Activated T-cell treated with anti-CD3 and anti-CD28 coated beads for 48 hours (primary cell): ENCODE measurements at places on chromosomes 6 and 20.

- DNase-seq, result no peak
Observed at GRCh38 chr20:18983796-18984195, 170.2 kb downstream of the SCP2D1 start.

- DNase-seq, result no peak
Observed at GRCh38 chr6:126066053-126067048, 80.0 kb downstream of the TRMT11 start.

GRCh38 chr6:63805808-63806572 lies 170.4 kb downstream of the PHF3 start:
- DNase-seq, result no peak

DNA sequence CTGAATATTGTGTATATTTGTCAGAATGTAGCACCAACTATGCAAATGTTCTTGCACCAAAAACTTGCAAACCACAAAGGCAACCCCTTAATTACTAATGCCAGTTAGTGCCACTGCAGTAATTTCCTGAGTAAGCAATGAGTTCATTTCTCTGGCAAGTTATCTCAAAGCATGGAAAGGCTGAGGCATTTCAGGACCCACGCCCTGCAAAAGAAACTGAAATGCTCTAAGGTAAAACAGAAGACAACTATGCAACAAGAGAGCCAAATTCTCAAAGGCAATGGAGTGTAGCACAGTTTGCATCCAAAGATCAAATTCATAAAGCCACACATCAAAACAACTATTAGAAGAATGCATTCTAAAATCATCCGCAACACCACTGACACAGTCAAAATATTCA lies 994.4 kb downstream of the EYS start:
- DNase-seq, result no peak

GRCh38 chr20:56465997-56466396 lies 2.4 kb upstream of the RTF2 start:
- no peak for DNase-seq

DNA sequence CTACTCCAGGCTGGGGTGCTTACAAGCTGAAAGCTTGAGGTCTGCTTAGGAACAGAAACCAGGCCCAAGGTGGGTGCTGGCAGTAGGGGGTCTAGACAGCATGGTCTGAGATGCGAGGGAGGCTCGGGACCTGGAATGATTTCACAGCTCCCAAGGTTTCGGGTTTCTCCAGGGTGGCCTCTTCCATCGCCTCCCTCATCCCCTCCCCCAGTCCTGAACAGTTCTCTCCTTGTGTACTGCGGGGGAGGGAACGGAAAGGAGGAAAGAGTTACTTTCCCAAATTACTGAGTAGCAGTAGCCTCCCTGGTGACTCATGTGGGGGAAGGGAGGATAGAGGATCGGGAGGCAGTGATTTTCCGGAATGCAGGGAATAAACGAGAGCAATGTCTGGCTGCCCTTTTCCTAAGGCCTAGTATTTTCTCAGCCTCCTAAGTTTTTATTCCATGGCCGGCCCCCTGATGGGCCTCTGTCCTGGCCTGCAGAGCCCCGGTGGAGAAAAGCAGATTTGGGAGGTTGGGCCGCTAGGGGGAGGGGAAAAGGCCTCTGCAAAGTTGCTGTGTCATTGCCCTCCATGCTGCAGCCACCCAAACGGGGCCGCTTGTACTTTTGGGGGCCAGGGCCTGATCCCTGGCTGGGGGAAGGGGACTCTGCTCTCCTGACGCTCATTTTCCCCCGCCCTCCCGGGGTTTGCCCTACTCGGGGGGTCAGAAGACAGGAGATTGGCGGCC lies 1.5 kb downstream of the BRD2 start:
- DNase-seq, result peak; percentile 75

DNA sequence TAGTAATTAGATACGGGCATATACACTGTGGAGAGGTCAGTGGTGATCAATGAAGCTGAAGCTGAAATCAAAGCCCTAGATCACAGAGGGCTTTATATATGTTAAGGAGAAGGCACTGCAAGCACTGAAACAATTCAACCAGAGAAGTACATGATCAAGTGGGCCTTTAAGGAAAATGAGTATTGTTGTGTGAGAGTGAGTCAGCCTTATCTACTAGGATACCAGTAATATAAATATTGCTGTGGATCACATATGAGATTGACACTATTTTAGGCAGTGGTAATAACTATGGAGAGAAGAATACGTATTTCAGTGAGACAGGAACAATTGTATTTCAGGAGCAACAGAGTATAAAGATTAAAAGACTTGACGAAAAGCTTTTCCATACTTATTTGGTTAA lies 1172.2 kb upstream of the GJE1 start:
- DNase-seq, result no peak

DNA sequence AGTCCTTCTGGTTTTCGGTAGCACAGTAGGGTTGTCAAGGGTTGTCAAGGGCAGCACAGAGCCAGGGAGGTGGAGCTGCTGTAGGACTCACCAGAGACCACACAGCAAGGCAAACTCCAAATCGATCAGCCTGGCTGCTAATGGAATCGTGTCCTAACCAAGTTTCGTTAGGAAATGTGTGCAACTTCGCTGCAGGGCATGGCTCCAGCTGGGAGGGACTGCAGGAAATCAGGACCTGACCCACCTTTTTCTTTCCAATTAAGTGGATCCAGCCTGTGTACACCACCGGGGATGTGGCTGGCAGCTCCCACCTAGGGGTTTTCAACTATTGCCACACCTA lies 251.7 kb upstream of the QKI start:
- no peak for DNase-seq

DNA sequence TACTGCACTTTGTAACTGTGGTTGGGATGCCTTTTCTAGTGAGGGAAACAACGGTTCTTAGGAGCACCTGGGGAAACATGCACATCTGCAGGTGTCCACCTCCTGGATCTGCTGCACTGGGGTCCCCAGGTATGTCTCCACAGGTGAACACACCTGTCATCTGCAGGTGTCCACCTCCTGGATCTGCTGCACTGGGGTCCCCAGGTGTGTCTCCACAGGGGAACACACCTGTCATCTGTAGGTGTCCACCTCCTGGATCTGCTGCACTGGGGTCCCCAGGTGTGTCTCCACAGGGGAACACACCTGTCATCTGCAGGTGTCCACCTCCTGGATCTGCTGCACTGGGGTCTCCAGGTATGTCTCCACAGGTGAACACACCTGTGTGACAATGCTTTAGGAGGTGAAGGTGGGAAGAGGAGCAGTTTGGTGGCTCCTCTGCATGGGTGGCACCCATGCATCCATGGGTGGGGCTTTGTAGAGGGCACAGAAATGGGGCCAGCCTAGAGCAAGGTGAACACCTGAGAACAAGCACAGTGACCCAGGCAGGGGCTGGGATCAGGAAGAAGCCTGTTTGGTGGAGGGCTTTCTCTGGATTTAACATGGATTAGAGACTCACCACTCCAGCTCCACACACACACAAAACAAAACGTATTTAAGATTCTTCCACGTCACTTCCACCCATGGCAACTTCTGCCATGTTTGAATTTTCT lies 206.0 kb upstream of the CDH4 start:
- no peak for DNase-seq

DNA sequence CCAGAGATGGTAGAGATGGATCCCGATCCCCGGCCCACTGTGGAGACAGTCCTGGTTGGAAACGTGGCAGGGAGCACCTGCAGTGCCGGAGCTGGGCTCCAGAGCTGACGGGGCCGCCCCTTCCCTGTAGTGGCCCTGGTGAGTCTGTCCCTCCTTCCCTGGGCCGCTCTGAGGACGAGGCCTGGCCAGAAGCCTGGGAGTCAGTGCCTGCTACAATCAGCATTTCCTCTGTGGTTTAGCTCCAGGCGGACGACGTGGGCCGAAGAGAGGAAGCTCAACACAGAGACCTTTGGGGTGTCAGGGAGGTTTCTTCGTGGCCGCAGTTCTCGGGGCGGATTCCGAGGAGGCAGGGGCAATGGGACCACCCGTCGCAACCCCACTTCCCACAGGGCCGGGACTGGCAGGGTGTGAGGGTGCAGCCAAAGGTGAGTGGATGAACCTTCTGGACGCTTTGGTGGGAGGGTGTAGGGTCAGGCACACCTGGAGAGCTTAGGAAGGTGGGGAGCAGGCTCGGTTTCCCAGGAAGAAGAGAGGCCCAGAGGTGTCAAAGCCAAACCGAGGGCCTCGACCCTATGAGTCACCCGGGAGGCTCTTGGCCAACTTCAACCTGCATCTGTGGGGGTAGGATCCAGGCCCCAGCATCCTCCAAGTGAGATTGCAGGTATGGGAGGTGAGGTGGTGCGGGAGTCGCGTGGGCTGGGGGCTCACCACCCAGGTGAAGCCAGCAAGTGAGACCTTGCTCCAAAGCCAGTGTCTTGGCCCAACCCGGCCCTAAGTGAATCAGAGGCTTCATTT lies 9.9 kb downstream of the PSMA7 start:
- no peak for DNase-seq

DNA sequence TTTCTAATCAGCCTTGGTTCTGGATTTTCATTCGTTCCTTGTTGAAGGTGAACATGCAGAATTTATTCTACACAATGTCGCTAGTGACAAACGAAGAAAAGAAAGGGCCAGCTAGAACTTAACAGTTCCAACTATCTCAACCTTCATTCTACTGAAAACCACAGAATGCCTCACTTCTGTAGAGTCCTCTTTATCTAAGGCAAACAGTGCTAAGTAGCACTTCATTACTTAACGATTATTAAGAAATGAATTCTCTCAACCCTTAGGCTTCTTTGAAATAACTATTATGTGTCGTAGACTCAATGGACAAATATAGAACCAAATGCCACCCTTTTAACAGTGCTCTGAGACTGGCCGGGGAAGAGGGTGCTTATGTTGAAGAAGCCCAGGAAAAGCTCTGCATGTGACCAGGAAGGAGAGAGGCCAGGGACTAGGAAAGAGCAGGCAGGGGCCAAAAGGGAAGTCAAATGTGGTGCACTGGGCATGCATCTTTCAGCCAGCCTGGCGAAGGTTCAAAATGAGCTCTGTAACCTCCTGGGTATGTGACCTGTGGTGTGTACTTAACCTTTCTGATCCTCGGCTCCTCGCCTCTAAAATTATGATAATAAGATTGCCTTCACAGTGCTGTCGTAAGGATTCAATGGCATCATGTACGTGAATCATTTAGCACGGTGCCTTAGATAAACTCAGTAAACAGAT lies 55.4 kb upstream of the BMP2 start:
- DNase-seq, result no peak

DNA sequence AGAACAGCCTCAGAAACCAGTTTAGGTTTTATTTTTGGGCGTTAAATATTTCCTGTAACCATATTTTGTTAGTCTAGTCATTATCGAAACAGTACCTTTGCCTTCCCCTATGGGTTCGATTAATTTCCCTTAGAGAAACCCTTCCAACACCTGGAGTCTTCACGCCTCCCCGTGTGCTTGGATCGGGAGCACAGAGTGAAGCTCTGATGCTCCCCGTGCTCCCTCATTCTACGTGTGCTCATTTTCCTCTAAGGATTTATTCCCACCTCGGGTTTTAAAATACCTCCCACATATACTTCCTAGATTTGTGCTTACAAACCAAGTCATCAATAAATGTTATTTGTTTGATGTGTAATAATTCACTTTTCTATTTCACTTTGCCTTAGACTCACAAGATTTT lies 142.4 kb downstream of the TTLL2 start:
- no peak for DNase-seq
